Sigmoid colon (tissue), 7 donors: ENCODE measurements at places on chromosomes 2 and 18. TPM values are rescaled to one million over a fixed set of nuclear protein-coding genes. Genes with fewer than 3 reads are reported as not detected.

- no peaks in the 10 kb centered on the region for H3K36me3 ChIP-seq
Measured at GRCh38 chr18:58148954-58149471, 105.0 kb downstream of the NEDD4L start.

DNA sequence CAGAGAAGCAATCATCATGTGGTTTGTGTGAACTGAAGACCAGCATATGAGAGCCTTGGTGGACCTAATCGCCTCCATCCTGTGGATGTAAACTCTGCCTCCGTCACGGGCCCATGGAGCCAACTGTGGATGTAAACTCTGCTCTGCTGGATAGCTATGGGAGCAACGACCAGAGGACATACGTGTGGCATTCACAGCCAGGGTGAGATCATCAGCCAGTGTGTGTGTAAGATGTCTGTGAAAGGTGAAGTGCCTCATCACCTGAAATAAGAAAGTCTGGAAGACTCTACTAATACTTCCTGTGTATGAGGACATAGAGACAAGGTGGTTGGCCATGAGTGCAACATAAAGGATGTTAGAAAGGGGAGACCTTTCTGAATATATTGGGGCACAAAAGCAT is 63.5 kb downstream of the CYB5A start:
- peaks cover 3% of the 10 kb centered on the region for H3K4me1 ChIP-seq
- DNase-seq: no peak
- no peaks in the 10 kb centered on the region for H3K27me3 ChIP-seq

Gene HOXD11
- 3.6 TPM for polyA plus RNA-seq

Gene ZBTB7C
- 16.9 TPM for polyA plus RNA-seq

Gene APOB
- 0.12 TPM for polyA plus RNA-seq

DNA sequence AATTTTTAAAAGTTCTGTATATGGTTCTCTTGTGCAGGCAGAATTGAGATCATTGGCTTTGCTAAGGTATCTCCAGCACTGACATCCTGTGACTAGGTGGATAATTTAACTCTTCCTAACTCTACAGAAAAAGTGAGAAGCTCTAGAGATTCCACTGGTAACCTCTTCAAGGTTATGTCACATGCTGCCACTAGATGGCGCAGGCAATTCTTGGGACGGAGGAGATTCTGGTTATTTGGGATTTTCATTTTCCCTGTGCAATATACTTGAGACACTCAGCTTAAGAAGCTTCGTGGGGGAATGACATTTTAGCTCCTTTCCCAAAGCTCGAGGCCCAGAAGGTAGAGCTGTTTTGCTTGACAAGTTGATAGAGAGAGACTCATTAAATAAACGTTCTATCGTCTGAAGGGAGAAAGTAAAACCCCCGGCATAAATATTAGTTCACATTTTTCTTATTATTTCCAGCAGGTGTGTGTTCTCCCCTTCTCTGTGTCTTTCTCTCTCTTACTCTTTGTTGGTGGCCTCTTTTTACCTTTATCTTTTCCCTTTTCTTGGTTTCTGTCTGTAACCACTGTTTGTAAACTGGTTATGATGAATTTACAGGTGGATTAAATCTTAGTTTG is 26.6 kb upstream of the LANCL1 start:
- no peak overlapping the region for H3K27ac ChIP-seq
- no peak for DNase-seq
- H3K4me1 ChIP-seq: no peaks in the 10 kb centered on the region
- H3K4me3 ChIP-seq: no peak overlapping the region
- no peaks in the 10 kb centered on the region for H3K36me3 ChIP-seq
- H3K27me3 ChIP-seq: no peaks in the 10 kb centered on the region

DNA sequence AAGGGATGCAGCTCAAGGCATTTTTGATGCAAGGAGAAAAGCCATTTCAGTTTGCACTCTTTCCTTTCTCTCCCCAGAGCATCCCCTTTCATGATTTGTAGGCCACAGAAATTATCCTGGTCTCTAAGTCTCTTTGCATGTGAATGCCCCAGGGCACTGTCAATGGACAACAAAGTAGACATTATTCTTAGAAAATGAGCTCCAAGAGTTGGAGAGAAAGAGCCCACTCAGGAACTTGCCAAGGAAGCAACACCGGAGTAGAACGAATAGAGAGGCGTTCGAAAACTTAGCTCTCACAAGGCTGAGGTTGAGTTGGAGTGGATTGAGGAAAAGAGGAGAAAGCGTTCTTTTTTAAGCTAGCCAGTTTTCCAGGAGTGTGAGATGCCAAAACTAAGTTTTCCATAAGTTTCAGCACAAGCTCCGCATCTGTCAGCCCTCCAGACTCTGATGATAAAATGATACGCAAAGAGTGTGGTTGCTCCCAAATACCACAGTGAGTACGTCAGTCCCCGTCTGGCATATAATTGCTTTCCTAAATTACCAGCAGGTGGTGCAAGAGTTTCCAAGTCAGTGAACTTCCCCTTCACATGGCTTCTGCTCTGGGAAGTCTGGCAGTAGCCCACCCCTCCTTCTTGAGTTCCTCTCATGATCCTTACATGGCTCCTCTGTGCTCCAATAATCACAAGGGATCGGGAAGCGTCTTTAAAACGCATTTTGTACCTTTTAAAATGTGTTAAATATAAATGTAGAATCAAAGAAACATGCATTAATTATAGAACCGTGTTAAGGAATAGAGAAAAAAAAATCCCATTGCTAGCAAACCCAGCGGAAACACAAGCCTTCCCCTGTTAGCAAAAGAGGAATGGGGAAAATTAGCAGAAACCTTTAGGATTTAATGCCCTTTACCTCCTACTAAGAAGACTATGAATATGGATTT is 1060.6 kb upstream of the FANCL start:
- H3K4me1 ChIP-seq: peaks cover 4% of the 10 kb centered on the region
- no peak overlapping the region for H3K27ac ChIP-seq
- no peaks in the 10 kb centered on the region for H3K36me3 ChIP-seq
- peak; percentile 68 for DNase-seq
- no peaks in the 10 kb centered on the region for H3K27me3 ChIP-seq

DNA sequence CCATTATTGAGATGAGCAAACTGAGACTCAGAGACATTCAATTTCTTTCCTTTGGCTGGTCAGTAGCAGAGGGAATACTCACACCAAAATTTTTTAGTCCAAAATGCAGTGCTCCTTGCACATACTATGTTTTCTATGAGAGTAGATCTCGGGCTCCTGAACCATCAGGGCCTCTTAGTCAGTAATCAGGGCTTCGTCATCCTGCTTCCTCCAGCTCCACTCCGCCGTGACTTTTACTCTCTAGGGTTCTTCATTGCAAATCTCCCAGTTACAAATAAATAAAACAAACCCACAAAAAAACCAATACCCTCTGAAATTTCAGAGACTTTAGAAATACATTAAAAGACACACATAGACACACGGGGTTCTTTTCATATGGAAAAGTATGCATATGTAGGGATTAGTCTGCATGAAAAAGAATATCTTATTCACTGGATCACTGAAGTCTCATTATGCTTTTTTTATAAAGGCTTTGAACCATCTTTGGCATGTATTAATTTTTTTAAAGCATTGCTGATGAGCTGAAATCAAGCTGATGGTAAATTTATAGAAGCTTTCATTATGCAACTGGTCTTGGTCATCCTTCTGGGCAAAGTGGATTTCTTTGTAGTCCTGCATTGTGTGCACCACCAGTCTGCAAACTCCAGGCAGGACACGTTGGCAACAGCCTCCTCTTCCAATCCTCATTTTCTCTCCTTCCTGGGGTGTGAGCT is 235.0 kb downstream of the ICOS start:
- no peaks in the 10 kb centered on the region for H3K36me3 ChIP-seq
- no peak overlapping the region for H3K27ac ChIP-seq
- no peaks in the 10 kb centered on the region for H3K27me3 ChIP-seq
- no peak for DNase-seq
- H3K4me3 ChIP-seq: no peak overlapping the region

Gene USP40
- 14.7 TPM for polyA plus RNA-seq

Gene PLB1
- 1.4 TPM for polyA plus RNA-seq

Gene CFC1
- 0.29 TPM for polyA plus RNA-seq

DNA sequence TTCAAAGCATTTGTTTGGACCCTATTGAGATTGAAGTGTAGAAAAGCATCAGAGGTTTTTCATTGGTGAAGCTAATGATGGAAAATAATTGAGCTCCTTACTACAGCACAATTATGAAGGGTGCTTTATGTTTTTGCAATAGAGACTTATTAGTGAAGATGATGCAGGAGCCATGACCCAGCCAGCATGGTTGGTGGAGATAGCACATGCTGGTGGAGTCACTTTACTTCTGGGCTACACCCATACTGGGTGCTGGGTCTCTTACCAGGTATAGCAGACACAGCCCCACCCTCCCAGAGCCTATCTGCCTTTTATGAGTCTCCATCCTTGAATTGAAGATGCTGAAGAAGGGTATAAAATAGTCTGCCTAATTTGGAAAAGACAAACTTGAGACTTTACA is 3.6 kb downstream of the ACP1 start:
- no peak overlapping the region for H3K27ac ChIP-seq
- peaks cover 33% of the 10 kb centered on the region for H3K4me1 ChIP-seq
- no peak overlapping the region for H3K4me3 ChIP-seq

Gene SPATA3
- polyA plus RNA-seq: not detected

DNA sequence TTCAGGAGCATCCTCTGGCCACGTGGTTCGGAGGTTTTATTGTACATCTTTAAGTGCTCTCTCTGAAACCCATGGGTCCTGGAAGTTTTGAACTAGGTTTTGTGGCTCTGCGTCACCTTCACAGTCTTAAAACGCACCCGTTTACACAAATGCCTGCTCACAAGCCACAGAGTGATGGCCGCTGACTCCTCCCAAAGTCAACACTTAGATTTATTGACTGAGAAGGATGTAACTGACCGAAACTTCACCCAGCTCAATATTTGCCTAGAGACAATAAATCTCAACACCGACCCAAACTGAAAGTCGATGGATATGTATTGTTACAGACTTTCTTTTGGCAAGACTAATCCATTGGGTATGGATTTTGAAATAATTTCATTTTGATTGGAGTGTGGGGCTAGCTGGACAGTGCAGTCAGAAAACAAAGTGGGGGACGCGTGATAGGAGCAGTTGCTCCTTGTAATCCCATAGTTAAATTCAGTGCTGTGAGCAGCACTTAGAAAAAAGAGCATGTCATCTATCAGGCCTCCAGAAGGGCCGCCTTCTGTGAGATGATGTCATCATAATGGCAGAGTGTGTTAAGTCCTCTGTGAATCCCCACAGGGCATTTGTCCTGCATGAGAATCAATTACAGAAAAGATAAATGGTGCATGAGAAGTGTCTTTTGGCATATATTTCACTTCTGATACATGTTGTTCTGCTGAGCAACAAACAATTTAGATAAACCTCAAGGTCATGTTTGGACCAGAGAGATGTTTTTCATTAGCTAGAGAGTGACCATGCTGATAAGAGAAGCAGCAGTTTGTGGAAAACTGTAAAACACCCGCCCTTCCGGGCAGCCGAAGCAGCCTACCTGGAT is 183.7 kb downstream of the INO80D start:
- no peaks in the 10 kb centered on the region for H3K36me3 ChIP-seq
- H3K4me1 ChIP-seq: no peaks in the 10 kb centered on the region
- H3K27ac ChIP-seq: no peak overlapping the region
- no peak for DNase-seq

Gene LIPG
- 21.9 TPM for polyA plus RNA-seq

Gene PLGLB2
- not detected for polyA plus RNA-seq

- H3K27ac ChIP-seq: no peak overlapping the region
- no peak overlapping the region for H3K4me3 ChIP-seq
- H3K36me3 ChIP-seq: no peaks in the 10 kb centered on the region
- DNase-seq: no peak
- H3K4me1 ChIP-seq: no peaks in the 10 kb centered on the region
- no peaks in the 10 kb centered on the region for H3K27me3 ChIP-seq
Measured at GRCh38 chr2:97727296-97727695, 13.9 kb downstream of the ZAP70 start.

Gene PSMA8
- polyA plus RNA-seq: 0.29 TPM

- no peaks in the 10 kb centered on the region for H3K27me3 ChIP-seq
- H3K4me1 ChIP-seq: no peaks in the 10 kb centered on the region
- no peak overlapping the region for H3K4me3 ChIP-seq
- H3K27ac ChIP-seq: no peak overlapping the region
- H3K36me3 ChIP-seq: no peaks in the 10 kb centered on the region
Measured at GRCh38 chr2:45180779-45181178, 171.5 kb upstream of the SIX2 start.

DNA sequence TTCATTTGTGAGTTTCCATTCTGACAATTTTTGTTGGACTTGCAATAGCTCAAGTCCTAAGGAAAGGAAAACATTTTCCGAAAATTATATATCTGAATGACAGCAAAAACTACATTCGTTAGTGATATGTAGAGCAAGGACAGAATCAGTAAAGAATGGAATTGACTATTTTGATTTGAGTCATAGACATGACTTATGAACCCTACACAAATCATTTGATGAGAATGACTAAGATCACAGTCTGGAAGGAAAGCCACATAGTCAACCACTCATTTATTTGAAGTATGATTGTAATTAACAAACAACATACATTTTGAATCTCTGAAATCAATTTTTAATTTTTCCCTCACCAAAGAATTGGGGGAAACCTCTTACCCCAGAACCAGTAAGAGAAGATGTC is 231.6 kb upstream of the CRIM1 start:
- H3K4me3 ChIP-seq: no peak overlapping the region
- H3K27me3 ChIP-seq: no peaks in the 10 kb centered on the region
- DNase-seq: no peak

Gene POTEJ
- not detected for polyA plus RNA-seq

Gene MYO3B
- polyA plus RNA-seq: not detected

Gene ANKRD12
- polyA plus RNA-seq: 11.4 TPM

Gene TUBB8B
- 1.2 TPM for polyA plus RNA-seq

DNA sequence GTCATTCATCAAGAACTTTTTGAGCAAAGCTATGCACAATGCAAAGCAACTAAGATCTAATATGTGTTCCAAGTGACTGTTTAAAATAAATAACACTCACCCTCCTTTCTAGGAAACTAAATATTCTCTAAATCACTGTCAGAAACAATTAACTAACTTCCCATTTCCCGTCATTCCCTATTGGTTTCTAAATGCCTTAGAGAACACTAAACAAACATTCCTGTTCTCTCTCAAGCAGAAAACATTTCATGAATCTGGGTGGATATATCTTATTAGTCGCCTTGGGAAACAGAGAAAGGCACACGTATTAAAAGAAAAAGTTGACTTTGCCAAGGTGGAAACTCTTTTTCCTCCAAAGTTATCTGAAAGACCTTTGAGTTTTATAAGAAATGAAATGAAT is 735.2 kb downstream of the MBD2 start:
- DNase-seq: no peak
- no peaks in the 10 kb centered on the region for H3K36me3 ChIP-seq
- no peak overlapping the region for H3K27ac ChIP-seq

Gene ERICH2
- not detected for polyA plus RNA-seq

Gene PRADC1
- polyA plus RNA-seq: 57.1 TPM

DNA sequence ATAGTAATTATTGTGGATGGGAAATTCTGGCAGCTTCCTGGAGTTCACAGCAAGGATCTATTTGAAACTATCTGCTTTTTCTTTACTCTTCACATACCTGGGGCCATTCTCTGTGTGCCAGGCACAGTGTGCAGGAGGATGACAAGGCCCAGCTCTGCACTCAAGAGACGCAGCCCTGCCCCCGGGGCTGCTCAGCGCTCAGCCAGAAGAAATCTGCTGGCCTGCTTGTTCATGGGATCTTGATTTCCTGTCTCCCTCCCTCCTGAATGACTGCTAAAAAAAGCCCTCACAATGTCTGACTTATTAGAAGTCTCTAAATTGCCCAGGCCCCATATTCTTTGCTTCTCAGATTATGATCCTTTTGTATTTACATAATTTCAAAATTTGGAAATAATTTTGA is 210.9 kb downstream of the DCDC2C start:
- H3K27ac ChIP-seq: no peak overlapping the region
- H3K27me3 ChIP-seq: no peaks in the 10 kb centered on the region
